ENCODE measurements at places on chromosomes 4 and X.

GRCh38 chrX:63922221-63922620 is 137.2 kb upstream of the ARHGEF9 start:
- no peak for DNase-seq

GRCh38 chrX:18607966-18608365 is 63.9 kb downstream of the RS1 start:
- no peak for DNase-seq

DNA sequence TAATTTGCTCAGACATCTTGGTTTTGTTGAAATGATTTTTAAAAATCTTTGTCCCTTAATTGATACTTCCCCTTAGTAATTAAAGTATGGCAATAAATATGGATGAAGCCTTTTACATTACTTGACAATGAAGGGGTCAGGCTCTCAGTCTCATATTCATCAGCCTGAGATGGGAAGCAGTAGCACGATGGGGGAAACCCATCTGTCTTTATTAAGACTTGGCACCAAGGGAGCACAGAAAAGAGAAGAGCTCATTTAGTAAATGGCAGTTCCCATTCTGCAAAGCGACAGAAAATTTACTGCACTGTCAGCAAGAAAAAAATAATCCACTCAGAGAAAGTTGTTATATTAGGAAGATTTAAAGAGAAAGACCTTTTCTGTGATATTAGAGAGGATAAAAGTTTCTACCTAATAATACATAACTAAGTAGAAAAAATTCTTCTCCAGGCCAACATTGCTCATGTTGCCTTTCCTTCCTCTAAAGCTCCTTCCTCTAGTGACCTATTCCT is 7.9 kb upstream of the SERTM2 start:
- no peak for DNase-seq

DNA sequence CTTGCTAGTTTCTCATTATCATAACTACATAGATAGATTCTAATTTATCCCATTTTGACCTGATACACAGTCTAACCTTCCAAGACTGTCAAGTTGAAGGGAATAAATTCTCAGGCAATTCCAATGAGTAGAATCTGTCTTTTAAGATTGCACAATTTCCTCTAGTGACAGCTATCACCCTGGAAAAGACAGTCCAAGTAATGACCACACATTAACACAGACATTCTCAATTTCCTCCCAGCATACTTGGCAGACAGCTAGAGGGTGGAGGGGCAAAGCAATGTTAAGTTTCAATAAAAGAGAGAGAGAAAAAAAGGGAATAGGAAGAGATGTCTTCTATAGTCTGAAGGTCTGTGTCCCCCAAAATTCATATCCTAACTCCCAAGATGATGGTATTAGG is 234.7 kb downstream of the LDB2 start:
- DNase-seq: no peak

GRCh38 chr4:35252866-35253265 is 991.4 kb downstream of the ARAP2 start:
- no peak for DNase-seq

DNA sequence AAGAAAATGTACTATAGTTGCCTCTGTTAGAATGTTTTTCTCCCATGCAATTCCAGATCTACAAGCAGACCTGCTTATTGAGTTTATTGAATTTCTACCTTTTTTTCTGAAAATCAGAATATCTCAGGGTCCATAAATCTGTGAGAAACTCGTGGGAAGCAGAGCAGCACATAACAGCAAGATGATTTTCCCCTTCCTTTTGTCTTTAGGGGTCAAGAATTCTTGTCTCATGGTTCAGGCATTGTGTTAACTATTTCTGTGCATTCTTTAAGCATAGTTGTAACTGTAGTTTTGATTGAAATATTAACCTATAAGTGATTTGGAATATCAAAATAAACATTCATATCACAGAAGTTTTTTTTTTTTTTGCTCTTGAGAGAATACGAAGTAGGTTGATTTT is 11.4 kb downstream of the EDNRA start:
- DNase-seq: no peak

DNA sequence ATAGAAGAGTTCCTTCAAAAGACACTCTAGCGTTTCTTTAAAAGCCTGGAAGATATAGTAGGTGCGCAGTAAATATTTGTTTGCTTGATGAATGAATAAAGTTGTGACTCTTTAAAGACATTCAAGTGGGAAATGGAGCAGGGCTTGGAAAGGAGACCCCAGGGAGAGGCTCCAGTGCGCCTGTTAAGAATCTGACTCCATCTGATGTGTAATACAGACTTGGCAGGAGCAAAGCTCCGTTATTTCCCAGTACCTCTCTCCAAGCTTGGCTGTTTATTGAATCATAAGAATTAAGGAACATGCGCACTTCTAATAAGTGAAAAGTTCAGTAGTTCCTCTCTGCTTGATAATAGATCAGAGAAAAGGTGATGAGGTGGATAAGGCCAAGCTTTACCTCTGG is 18.8 kb upstream of the KLHL8 start:
- no peak for DNase-seq

- peak; percentile 30 for DNase-seq
These were observed 29.5 kb upstream of the MAP3K15 start for GRCh38 chrX:19544693-19545305.

DNA sequence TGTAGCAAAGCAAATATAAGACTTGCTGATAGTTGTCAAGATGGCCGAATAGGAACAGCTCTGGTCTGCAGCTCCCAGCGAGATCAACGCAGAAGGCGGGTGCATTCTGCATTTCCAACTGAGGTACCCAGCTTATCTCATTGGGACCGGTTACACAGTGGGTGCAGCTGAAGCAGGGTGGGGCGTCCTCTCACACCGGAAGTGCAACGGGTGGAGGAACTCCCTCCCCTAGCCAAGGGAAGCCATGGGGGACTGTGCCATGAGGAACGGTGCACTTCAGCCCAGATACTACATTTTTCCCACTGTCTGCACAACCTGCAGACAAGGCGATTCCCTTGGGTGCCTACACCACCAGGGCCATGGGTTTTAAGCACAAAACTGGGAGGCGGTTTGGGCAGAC is 382.3 kb upstream of the EMCN start:
- DNase-seq: no peak

GRCh38 chr4:77100234-77100633 is 24.4 kb upstream of the CCNI start:
- no peak for DNase-seq

DNA sequence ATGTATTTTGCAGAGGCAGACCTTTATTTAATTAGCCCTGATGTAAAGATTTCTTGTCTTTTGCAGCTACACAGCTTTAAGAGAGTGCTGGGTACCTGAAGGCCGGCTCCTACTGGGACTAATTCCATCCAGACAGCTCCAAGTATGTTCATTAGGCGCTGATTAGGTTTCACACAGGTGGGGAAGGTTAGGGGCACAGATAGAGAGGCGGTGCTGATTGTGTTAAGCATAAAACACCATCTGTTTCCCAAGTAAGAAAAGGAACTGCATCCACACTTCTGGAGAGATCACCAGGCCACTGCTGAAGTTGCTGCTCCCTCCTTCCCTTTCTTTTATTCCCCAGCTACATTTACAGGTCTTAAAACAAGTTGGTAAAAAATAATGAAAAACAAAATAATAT is 349.5 kb downstream of the ZIC3 start:
- no peak for DNase-seq

DNA sequence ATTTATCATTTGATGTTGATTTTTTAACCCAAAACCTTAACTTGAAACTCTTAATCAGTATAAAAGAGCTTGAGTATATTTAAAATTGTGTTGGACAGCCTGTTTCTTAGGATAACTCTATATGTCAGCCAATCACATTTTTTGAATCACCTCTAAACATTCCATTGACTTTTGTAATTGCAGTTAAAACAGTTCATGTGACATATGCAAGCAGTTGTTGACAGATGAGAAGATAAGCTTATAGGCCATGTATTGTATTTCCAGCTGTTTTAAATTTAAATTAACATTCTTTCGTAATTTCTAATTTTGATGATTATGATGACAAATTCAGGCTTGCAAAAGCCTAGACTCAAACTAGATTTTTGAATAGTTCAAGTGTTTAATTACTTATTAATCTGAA is 17.4 kb downstream of the VEGFC start:
- DNase-seq: no peak

- DNase-seq: no peak
These were observed 17.8 kb downstream of the GAB3 start for GRCh38 chrX:154733066-154733425.

GRCh38 chr4:26343038-26343398 is 22.2 kb downstream of the RBPJ start:
- DNase-seq: no peak

- no peak for DNase-seq
These were observed 1003.2 kb downstream of the C4orf33 start for GRCh38 chr4:130099105-130099504.

GRCh38 chrX:9687899-9688298 is 77.7 kb downstream of the GPR143 start:
- no peak for DNase-seq

GRCh38 chrX:614136-614535 is 16.5 kb upstream of the SHOX start:
- no peak for DNase-seq

GRCh38 chr4:150722908-150723362 is 141.0 kb downstream of the MAB21L2 start:
- DNase-seq: no peak

DNA sequence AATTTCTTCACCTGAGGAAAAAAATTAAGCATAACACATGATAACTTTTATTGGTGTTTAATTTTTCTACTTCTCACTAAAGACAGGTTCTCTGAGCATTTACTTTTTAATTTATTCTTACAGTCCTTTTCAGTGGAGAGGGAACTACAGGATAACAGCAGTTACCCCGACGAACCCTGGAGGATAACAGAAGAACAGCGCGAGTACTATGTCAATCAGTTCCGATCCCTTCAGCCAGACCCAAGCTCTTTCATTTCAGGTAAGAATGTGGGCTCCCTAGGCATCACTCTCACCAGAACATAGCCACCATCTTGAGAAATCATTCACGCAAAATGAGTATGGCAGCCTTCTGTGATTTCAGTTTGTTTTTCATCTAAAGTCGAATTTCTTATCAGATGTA is 100.8 kb downstream of the REPS2 start:
- DNase-seq: no peak

DNA sequence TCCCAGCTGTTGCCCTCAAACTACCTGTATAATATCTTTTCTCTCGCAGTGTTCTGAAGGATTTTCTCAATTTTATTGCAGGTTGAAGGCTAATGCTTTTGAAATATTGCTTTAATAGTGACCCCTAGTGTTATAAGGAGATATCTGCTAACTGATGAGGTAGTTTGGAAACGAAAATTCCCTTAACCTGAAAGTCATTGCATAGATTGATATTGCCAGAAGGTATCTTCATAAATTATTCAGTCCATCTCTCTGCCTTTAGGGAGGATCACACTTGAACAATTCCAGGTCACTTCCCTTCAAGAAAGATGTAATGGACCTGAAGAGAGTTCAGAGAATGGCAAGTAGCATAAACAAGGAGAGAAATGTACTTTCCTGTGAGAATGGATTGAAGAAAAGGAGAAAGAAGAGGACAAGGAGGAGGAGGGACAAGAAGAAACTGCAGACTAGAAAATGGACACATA is 44.1 kb downstream of the TIGD4 start:
- peak; percentile 34 for DNase-seq

DNA sequence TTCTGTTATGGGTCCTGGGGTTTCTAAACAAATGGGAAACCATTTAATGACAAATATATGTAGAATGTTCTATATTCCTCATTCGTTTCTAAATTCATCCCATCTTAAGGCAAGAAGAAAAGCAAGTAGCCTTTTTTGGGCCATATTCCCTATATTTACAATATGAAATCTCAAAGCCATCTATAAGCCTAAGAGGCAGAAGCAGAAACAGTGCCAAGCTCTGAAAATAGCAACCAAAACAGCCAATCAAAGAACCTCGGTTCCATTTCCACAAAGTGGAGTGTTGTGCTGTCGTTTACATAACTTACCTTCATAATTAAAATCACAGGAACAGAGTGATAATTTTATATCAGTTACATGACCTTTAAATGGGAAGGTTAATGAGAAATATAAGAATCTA is 330.6 kb upstream of the GATB start:
- DNase-seq: no peak

DNA sequence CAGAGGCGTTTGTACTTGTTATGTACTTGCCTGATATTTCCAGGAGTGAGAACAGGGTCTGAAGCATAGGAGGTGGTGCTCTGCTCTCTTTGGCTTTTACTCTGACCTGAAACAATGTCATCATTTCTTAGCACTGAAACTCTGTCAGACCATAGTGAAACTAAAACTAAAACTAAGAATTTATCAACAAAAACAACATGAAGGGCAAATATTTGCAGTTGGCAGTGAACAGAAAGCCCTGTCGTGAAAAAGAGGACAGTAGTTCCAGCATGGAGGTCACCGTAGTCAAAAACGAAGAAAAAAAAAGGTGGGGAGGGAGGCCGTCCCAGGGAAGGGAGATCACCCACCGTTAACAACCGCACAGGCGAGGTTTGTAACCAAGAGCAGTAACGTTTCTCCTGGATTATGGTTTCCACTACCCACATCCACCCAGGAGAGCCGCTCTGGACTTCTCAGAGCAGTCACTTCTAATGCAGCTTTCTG is 97.5 kb downstream of the ANK2 start:
- DNase-seq: no peak

- no peak for DNase-seq
These were observed 27.2 kb upstream of the SLC25A4 start for GRCh38 chr4:185115827-185116232.

GRCh38 chrX:13428053-13428786 is 108.4 kb upstream of the ATXN3L start:
- no peak for DNase-seq

- DNase-seq: peak; percentile 28
These were observed 722 bp downstream of the SLC10A7 start for GRCh38 chr4:146520896-146521540.

GRCh38 chr4:189232274-189232673 is 708.4 kb upstream of the FRG1 start:
- no peak for DNase-seq

DNA sequence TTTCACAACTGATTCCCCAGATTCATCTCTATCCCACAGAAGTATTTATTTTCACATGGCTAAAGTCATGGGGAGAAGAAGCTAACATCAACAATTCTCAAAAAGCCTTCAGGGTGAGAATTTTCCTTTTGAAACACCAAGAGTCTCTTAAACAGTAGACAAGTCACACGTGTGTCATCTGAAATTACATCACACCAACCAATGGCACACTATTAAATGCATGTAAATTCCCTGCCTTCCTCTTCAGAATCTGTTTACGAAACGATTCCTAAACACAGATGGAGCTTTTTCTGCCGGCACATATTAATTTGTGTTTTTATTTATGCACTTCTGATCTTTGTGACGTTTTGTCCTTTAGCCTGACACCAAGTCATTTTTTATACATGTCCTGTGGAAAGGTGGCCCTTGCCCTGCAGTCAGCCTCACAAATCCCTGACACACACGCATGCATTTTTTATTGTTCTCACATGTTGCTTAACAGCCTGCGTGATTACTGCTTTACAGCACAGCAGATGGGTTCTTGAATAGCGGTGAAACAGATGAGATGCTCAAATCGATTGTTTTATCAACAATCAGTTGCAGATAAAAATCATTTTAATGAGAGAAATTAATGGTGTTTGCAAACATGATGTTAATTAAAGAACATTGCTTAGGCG is 735.9 kb upstream of the TENM3 start:
- DNase-seq: no peak
